ENCODE measurements at places on chromosomes 7 and 10. TPM values are rescaled to one million over a fixed set of nuclear protein-coding genes. Genes with fewer than 3 reads are reported as not detected.
A peak's percentile ranks its signal among the peaks of the same experiment; 100 is the strongest.

SPRN gene
- not detected for total RNA-seq

DNA sequence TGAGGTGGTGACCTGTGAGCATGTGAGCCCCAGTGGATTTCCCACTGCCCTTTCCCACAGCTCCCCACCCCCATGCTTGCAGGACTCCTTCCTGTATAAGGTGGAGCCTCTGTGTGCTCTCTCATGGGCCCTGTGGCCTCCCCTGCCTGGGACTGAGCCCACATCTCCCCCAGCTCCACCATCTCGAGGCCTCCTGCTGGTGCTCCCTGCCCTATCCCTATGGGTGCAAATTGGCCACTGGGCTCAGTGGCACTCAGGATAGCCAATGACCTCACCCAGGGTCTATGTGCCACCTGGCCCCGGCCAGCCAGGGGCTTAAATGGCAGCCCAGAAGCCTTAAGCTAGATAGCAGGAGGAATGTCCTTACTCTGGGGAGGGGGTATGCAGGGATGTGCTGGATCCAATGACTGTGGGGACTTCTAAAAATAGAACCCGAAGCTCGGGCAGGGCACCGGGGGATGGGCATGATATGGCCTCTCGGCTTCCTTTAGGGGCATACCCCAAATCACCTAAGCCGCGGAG, 2.0 kb downstream of the LDB3 start:
- DNase-seq, result no peak
- H3K4me3 ChIP-seq, result no peak overlapping the region
- H3K27me3 ChIP-seq, result peaks cover 12% of the 10 kb centered on the region
- no peak overlapping the region for H3K27ac ChIP-seq

- peak overlapping the region; percentile 8 for H3K27ac ChIP-seq
- peak overlapping the region; percentile 98 for H3K4me3 ChIP-seq
- peaks cover 15% of the 10 kb centered on the region for H3K27me3 ChIP-seq
- DNase-seq, result no peak
- H3K36me3 ChIP-seq, result peaks cover 2% of the 10 kb centered on the region
- peaks cover 24% of the 10 kb centered on the region for H3K4me1 ChIP-seq
Observed at GRCh38 chr10:102421757-102422512, 1.3 kb downstream of the FBXL15 start.

SPDYE5 gene
- total RNA-seq, result not detected

DNA sequence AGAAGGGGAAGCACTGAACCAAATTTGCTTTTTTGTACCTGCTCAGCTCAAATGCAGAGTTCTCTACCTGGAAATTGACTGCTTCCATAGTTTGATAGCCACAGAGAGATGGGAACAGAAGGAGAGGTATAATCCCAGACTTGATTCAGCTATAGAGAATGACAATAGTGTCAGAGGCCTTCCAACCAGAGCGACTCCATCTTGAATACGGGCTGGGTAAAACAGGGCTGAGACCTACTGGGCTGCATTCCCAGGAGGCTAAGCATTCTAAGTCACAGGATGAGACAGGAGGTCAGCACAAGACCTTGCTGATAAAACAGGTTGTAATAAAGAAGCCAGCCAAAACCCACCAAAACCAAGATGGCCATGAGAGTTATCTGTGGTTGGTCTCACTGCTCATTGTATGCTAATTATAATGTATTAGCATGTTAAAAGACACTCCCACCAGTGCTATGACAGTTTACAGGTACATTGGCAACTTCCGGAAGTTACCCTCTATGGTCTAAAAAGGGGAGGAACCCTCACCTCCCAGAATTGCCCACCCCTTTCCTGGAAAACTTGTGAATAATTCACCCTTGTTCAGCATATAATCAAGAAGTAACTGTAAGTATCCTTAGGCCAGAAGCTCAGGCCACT, 42.7 kb upstream of the ATRNL1 start:
- H3K4me1 ChIP-seq, result no peaks in the 10 kb centered on the region
- no peaks in the 10 kb centered on the region for H3K36me3 ChIP-seq
- no peak for DNase-seq
- peaks cover 17% of the 10 kb centered on the region for H3K27me3 ChIP-seq

GRCh38 chr10:21336476-21337170, 188.9 kb downstream of the SKIDA1 start:
- DNase-seq, result no peak
- peaks cover 8% of the 10 kb centered on the region for H3K27me3 ChIP-seq
- peaks cover 7% of the 10 kb centered on the region for H3K36me3 ChIP-seq
- H3K27ac ChIP-seq, result no peak overlapping the region
- H3K4me1 ChIP-seq, result no peaks in the 10 kb centered on the region

- peaks cover 5% of the 10 kb centered on the region for H3K4me1 ChIP-seq
- no peak overlapping the region for H3K4me3 ChIP-seq
- H3K27ac ChIP-seq, result no peak overlapping the region
- no peak for DNase-seq
- H3K27me3 ChIP-seq, result peaks cover 9% of the 10 kb centered on the region
- no peaks in the 10 kb centered on the region for H3K36me3 ChIP-seq
Observed at GRCh38 chr10:51860257-51860656, 160.9 kb upstream of the CSTF2T start.

ANXA8L1 gene
- not detected for total RNA-seq

DNA sequence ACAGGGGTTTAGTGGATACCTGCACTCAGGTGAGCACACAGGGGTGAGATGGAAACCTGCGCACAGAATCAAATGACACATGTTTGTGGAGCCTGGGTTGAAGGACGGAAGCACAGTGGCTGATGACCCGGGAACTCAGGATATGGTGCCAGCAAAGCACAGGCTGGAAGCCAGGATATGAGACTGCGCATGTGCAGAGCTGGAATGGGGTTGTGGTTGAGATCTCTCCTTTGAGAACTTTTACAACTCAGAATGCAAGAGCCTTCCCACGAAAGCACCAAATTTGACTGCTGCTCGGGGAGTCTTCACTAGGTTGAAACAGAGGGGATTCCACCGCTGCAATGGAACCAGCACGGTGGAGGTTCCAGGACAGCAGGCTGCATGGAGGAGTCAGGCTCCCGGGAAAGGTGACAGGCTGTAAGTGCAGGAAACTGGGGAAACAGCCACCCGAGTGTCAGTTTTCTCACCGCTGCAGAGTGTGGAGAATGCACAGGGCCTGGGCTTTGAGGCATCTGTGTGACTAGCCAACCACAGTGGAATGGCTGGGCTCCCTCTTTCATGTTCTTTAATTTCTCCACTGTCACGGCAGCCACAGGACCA, 133.4 kb upstream of the TCERG1L start:
- H3K27ac ChIP-seq, result no peak overlapping the region
- H3K4me1 ChIP-seq, result no peaks in the 10 kb centered on the region
- H3K36me3 ChIP-seq, result no peaks in the 10 kb centered on the region
- H3K4me3 ChIP-seq, result no peak overlapping the region

FKBP9 gene
- total RNA-seq, result not detected

GRCh38 chr10:64574371-64574770, 1053.2 kb downstream of the REEP3 start:
- H3K4me3 ChIP-seq, result no peak overlapping the region
- H3K27me3 ChIP-seq, result no peaks in the 10 kb centered on the region
- no peaks in the 10 kb centered on the region for H3K4me1 ChIP-seq
- no peaks in the 10 kb centered on the region for H3K36me3 ChIP-seq

GRCh38 chr7:139125657-139126056, 16.1 kb upstream of the ZC3HAV1 start:
- no peaks in the 10 kb centered on the region for H3K36me3 ChIP-seq
- H3K4me3 ChIP-seq, result no peak overlapping the region
- H3K27ac ChIP-seq, result no peak overlapping the region

NPSR1 gene
- total RNA-seq, result not detected

VDAC2 gene
- total RNA-seq, result 109 TPM

CFAP70 gene
- 2.4 TPM for total RNA-seq

KRIT1 gene
- total RNA-seq, result 41.1 TPM

- no peak overlapping the region for H3K4me3 ChIP-seq
- no peak for DNase-seq
- no peak overlapping the region for H3K27ac ChIP-seq
- H3K36me3 ChIP-seq, result peaks cover 12% of the 10 kb centered on the region
Observed at GRCh38 chr7:149180722-149181449, 14.5 kb upstream of the ZNF282 start.

- H3K4me3 ChIP-seq, result no peak overlapping the region
- no peaks in the 10 kb centered on the region for H3K36me3 ChIP-seq
- H3K27ac ChIP-seq, result no peak overlapping the region
- DNase-seq, result no peak
- no peaks in the 10 kb centered on the region for H3K4me1 ChIP-seq
Observed at GRCh38 chr7:48351900-48352299, 180.6 kb downstream of the ABCA13 start.

- DNase-seq, result no peak
- H3K4me1 ChIP-seq, result peaks cover 27% of the 10 kb centered on the region
- no peaks in the 10 kb centered on the region for H3K36me3 ChIP-seq
- no peak overlapping the region for H3K27ac ChIP-seq
- no peak overlapping the region for H3K4me3 ChIP-seq
Observed at GRCh38 chr10:5314840-5315239, 49.9 kb upstream of the UCN3 start.

POLR2J2 gene
- total RNA-seq, result 35.7 TPM

SEMA3E gene
- not detected for total RNA-seq

CTTNBP2 gene
- 0.39 TPM for total RNA-seq

DNA sequence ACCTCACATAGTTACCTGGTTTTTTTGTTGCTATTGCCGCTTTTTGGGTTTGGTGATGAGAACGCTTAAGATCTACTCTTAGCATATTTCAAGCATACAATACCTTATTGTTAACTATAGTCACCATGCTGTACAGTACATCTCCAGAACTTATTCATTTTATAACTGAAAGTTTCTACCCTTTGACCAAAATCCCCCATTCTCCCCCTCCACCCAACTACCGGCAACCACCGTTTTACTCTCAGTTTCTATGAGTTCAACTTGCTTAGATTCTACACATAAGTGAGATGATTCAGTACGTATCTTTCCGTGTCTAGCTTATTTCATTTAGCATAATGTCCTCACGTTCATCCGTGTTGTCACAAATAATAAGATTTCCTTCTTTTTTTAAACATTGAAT, 86.7 kb upstream of the IL6 start:
- H3K27ac ChIP-seq, result no peak overlapping the region
- no peaks in the 10 kb centered on the region for H3K4me1 ChIP-seq

- no peak overlapping the region for H3K27ac ChIP-seq
- H3K27me3 ChIP-seq, result no peaks in the 10 kb centered on the region
- peaks cover 2% of the 10 kb centered on the region for H3K4me1 ChIP-seq
- no peaks in the 10 kb centered on the region for H3K36me3 ChIP-seq
Observed at GRCh38 chr7:113698556-113699220, 220.1 kb downstream of the PPP1R3A start.

DNA sequence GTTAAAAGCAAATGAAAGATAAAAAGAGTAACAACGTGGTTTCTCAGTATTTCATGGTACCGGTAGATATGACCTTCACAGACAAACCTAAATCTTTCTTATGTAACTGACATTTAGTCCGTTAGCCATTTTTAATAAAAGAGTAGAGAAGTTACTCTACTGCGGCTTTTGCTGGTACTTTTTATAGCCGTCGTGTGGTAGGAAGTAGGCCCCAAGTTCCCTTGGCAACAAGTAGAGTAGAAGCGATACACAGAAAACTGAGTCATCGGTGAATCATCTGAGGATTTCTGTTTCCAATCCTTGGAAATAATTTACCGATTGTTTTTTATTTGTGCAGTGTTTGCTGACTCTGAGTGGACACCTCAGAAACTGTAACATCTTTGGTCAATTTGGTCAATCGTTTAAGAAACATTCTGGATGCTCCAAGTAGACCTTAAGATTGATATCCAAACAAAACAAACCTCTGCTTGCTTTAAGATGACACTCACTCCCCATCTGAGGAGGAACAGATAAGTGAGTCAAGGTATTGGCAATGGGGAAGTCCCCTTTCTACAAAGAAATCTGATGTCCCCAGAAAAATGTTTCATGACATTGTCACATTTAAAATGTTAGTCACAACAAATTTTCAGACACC, 63.9 kb upstream of the AHR start:
- no peaks in the 10 kb centered on the region for H3K27me3 ChIP-seq
- peak; percentile 30 for DNase-seq
- H3K36me3 ChIP-seq, result peaks cover 2% of the 10 kb centered on the region
- peak overlapping the region; percentile 80 for H3K4me3 ChIP-seq

DNA sequence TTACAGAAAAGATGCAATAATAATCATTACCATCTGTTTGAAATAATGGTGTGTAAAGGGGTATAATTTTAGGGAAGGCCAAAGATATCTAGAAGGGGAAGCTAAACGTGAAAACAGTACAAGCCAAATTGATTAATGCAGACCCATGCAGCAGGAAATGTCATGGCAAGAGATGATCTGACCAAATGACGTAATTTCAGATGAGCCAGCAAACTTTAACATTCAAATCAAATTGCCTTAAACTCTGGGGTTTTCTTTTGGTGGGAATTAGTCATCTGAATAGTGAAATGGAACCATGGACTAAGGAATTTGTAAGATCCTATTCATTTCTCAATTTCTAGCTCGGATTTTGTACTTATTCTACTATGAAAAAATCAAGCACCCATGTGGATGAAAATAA, 21.4 kb upstream of the SCIN start:
- H3K27ac ChIP-seq, result no peak overlapping the region
- no peaks in the 10 kb centered on the region for H3K4me1 ChIP-seq
- peaks cover 6% of the 10 kb centered on the region for H3K27me3 ChIP-seq
- H3K4me3 ChIP-seq, result no peak overlapping the region

DNA sequence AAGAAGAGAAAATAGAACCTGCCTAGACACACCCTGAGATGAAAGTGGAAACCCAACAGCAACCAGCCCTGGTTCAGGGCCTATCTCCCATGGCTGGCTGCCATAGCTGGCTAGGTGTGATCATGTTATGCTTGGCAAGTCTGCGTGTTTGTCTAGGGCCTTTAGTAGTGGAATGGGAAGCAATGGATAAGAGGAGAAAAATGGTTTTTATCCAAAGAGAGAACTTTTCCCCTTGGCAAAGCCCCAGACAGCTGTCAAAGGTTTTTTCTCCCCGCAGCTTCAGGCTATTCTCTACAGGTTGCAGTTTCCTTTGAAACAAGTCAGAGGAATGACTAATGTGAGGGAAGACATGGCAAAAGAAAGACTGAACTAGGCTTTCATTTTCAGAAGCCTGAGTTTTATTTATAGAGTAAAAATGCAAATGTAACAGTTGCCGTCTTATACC, 161.5 kb downstream of the SEMA3D start:
- no peak for DNase-seq
- no peaks in the 10 kb centered on the region for H3K27me3 ChIP-seq
- H3K27ac ChIP-seq, result no peak overlapping the region
- H3K4me1 ChIP-seq, result no peaks in the 10 kb centered on the region
- H3K4me3 ChIP-seq, result no peak overlapping the region

- H3K36me3 ChIP-seq, result peaks cover 11% of the 10 kb centered on the region
- H3K4me1 ChIP-seq, result peaks cover 25% of the 10 kb centered on the region
- no peak overlapping the region for H3K27ac ChIP-seq
Observed at GRCh38 chr7:100825751-100826513, 1.4 kb downstream of the EPHB4 start.

CPVL gene
- 4.4 TPM for total RNA-seq

DNA sequence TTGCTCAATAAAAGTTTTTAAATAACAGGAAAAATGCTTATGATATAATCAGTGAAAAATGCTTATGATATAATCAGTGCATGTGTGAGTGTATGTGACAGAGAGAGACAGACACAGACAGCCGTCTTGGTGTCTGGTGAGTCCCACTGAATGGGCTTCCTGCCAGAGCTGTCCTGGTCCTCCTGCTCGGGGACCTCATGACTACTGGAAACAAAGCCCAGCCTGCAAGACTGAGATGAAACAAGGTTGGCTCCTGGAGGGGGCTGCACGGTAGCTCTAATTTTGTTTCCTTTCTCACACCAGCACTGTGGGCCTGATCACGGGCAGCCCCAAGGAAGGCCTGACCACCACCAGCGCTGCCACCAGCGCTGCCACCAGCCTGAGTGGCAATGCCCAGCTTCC, 57.3 kb downstream of the NRP1 start:
- peaks cover 54% of the 10 kb centered on the region for H3K27me3 ChIP-seq
- no peak overlapping the region for H3K4me3 ChIP-seq
- H3K27ac ChIP-seq, result no peak overlapping the region
- H3K4me1 ChIP-seq, result no peaks in the 10 kb centered on the region
- H3K36me3 ChIP-seq, result no peaks in the 10 kb centered on the region

All from T-helper 17 cell (primary cell).